ENCODE measurements at places on chromosomes 7 and 10.

GRCh38 chr7:66054063-66054462 is 21.6 kb upstream of the ASL start:
- DNase-seq = no peak

- no peak for DNase-seq
Observed at GRCh38 chr10:113491967-113492565, 60.8 kb upstream of the HABP2 start.

DNA sequence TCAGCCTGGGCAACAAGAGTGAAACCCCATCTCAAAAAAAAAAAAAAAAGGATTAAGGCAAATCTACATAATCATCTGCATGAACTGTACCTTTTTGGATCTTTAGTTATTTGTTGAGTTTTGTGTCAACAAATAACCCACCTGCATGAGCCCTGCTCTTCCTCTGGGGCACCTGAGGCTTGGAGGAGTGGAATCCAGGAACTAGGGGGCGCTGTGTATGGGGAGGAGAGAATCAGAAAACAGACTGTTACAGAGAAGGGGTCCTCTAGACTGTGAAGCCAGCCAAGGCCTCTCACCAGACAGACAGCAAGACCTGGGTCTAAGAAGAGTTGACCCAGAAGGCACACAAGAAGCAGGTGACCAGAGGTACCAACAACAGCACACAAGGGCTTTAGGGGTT is 682.8 kb upstream of the NRP1 start:
- DNase-seq = no peak

GRCh38 chr10:85447690-85448089 is 918.9 kb downstream of the GRID1 start:
- DNase-seq = no peak

- DNase-seq = no peak
Observed at GRCh38 chr7:43454936-43455518, 127.9 kb upstream of the STK17A start.

- no peak for DNase-seq
Observed at GRCh38 chr10:83367036-83367435, 772.3 kb upstream of the GHITM start.

DNA sequence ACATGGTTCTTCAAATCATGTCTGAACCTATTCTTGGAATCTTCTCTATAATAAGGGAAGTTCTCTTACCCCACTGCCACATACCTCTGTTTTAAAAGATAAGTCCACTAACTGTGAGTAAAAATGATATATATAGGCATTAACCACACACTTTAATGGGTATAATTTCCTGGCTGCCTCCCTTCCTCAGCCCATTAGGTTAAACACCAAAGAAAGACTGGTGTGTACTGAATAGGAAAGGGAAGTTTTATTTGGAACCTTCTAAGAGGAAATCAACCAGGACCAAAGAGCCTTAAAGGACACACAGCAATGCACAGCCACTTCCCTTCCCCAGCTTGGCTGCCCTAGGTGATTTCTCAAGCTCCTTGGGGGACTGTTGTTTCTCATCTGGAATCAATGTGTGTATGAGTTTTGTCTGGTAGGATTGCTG is 5.0 kb upstream of the WBP1L start:
- no peak for DNase-seq
